Ovary (tissue), 10 donors: ENCODE measurements at places on chromosomes 11 and 22.

- DNase-seq = no peak
These were observed 127.8 kb upstream of the PLET1 start for GRCh38 chr11:112388496-112388895.

- DNase-seq = no peak
These were observed 45.0 kb downstream of the LINC01488 start for GRCh38 chr11:69526453-69526810.

DNA sequence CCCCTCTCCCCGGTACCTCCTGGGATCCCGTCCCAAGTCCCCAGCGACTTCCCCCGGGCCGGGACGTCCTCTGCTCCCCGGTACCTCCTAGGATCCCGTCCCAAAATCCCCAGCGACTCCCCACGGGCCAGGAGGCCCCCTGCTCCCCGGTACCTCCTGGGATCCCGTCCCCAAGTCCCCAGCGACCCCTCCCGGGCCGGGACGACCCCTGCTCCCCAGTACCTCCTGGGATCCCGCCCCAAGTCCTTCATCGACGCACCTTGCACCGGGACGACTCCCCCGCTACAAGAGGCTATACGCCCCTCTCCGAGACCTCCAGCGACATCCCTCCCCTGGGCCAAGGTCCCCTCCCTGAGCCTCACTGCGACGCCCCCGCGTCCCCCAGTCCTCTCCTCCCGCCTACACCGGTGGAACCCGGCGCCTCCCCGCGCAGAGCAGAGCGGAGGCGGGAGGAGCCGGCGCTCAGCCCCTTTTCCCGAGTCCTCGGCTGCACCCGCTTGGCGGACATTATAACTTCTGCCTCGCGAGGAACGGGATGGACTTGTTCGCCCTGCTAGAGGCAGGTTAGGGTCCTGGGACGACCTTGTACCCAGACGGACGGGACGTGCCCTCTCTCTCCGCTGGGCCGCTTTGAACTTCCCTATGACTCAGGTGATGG is 912 bp downstream of the KREMEN1 start:
- peak; percentile 69 for DNase-seq

DNA sequence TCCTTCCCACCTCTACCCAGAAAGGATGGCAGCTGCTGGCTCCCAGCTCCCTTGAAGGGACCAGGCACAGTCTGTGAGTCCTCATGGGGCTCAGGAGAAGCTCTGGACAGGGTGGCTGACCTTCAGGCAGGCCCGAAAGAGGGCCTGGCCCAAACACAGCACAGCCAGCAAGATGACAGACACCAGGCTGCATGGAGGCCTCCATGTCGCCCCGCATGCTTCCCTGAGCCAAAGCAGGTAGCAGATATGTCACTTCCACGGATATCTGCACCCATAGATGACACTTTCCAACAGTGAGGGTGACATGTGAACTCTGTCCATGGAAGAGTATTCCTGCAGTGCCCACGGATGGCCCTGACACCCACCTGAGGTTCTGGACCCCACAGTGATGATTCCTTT is 18.4 kb downstream of the EIF1AD start:
- DNase-seq = no peak

DNA sequence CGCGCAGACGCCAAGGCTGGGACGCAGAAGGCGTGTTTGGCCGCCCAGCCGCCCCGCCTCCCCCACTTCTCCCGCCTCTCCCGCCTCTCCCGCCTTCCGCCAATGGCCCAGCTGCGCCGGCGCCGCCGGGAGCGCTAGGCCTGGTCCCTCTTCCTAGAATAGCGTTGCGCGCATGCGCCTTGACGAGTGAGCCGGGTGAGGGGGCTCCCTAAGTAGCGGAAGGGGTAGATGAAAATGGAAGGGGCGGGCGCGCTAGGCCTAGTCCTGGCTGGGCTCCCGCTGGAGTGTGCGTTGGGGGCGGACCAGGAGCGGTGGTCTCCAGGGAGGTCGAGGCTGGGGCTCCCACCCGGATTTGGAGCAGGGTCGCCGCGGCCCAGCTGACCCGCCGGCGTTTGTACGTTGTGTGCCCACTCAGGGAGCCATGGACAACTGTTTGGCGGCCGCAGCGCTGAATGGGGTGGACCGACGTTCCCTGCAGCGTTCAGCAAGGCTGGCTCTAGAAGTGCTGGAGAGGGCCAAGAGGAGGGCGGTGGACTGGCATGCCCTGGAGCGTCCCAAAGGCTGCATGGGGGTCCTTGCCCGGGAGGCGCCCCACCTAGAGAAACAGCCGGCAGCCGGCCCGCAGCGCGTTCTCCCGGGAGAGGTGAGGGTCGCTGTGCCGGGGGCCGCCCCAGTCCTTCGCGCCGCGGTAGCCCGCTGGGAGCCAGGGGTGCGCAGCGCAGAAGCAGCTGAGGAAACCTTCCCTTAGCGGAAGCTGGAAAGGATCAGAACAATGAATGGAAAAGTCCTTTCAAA is at the start of gene AKIP1:
TSS of gene AKIP1 (plus strand) at position 161 of the 795 bp plus-strand sequence. CDS start at position 422, 261 bp downstream.
- DNase-seq = peak; percentile 97

- DNase-seq = no peak
These were observed 917 bp downstream of the RPS6KA4 start for GRCh38 chr11:64359712-64360445.

GRCh38 chr11:65035579-65035978 is 5.4 kb upstream of the SAC3D1 start:
- DNase-seq = no peak

- no peak for DNase-seq
These were observed 756.8 kb downstream of the NTM start for GRCh38 chr11:132126973-132127899.

- DNase-seq = no peak
These were observed 49.0 kb downstream of the MYO7A start for GRCh38 chr11:77176996-77177395.

GRCh38 chr22:27124351-27124966 is 467.1 kb downstream of the MIAT start:
- no peak for DNase-seq
